CD14-positive monocyte (primary cell): ENCODE measurements at places on chromosomes 13 and 19.

DNA sequence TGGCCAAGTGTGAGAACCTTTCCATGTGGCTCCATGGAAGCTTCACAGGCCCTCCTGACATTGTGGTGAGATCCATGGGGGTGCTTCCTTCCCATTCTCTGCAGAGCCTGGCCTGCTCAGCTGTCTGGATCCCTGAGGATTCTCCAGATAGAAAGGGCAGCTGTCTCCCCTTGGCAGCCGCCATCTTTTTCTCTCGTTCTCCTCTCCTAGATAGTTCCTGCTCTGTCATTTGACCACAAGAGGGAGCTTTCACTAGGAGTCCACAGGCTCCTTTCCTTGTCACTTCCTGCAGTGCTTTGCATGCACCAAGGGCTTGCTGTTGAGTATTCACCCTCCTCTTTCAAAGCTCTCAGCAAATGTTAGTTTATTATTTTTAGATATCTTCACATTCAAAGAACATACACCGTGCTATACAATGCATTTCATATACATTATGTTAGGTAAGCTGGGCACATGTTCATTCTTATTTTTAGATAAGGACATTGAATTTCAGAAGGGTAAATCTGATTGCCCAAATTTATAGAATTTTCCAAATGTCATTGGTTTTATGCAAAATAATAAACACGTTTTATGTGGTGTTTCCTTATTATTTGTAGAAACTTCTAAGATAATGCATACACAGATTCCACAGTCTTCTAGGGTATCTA lies 133.2 kb downstream of the FRY start:
- DNase-seq, result peak; percentile 39

- no peak for DNase-seq
Observed at GRCh38 chr13:114064450-114065140, 67.8 kb downstream of the RASA3 start.

DNA sequence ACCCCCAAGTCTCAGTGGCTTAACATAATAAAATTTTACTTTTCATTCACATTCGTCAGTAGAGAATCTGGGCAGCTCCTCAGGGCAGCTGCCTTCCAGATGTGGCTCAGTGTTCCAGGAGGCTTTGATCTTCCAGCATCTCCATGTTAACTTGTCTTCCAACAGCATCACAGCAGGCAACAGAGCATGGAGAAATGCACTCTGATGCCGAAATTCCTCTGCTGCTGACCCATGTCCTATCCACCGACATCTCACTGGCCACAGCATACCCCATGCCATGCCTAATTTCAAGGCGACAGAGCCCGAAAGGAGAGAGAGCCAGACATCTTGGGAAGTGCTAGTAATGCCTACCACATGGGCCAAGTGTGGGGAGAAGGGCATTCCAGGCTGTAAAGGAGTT lies 64.9 kb upstream of the MEDAG start:
- DNase-seq, result no peak

- no peak for DNase-seq
Observed at GRCh38 chr13:57925751-57926150, 294.2 kb downstream of the PCDH17 start.
